ENCODE measurements at places on chromosomes 11 and 22. TPM values are rescaled to one million over a fixed set of nuclear protein-coding genes. Genes with fewer than 3 reads are reported as not detected.

DNA sequence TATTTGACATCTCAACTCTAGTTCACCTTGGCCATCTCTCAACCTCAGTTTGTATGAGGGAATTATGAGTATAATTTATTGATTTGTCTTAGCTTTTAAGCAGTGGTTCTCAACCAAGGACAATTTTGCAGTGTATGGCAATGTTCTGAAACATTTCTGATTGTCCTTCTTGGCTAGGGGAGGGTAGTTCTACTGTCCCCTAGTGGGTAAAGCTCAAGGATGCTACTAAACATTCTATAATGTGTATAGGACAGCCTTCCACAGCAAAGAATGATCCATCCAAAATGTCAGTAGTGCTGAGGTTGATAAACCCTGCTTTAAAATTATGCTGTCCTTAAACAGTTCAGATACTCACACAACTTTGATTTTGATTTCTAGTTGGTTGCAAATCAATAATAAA, 78.1 kb upstream of the ALKBH3 start:
- DNase-seq, result no peak

- DNase-seq, result no peak
Measured at GRCh38 chr11:5736396-5736795, at the start of gene OR56B1. TSS of gene OR56B1 (plus strand) at chr11:5736448. CDS start at chr11:5736517, 69 bp downstream.

- no peak for DNase-seq
Measured at GRCh38 chr11:20204681-20205080, 44.4 kb upstream of the DBX1 start.

- DNase-seq, result no peak
Measured at GRCh38 chr11:78343303-78343702, 74.3 kb downstream of the GAB2 start.

GRCh38 chr11:47331454-47332302, 20.8 kb downstream of the MYBPC3 start:
- DNase-seq, result no peak

SAA4 gene
- total RNA-seq, result not detected

CSKMT gene
- 18.6 TPM for total RNA-seq

- no peak for DNase-seq
Measured at GRCh38 chr11:110488446-110488845, 58.7 kb downstream of the FDX1 start.
